ENCODE measurements at places on chromosomes 3 and 15.
A peak's percentile ranks its signal among the peaks of the same experiment; 100 is the strongest.

DNA sequence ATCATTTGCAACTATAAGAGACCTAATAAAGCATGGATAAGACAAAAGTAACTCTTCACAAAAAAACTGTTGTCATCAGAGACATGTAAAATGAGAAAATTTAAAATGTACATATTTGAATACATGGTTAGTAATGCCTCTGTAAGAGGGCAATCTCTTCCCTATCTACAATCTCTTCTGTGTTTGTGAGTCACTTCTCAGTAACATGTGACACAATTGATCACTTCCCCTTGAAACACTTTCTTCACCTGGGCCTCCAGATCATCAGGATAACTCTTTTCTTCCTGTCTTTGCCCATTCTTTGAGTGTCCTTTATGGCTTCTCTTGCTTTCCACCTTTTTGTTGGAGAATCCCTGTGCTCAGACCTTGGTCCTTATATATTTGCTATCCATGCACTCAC, 50.4 kb downstream of the TFDP2 start:
- no peak overlapping the region for H3K27ac ChIP-seq
- H3K4me3 ChIP-seq: no peak overlapping the region
- no peaks in the 10 kb centered on the region for H3K36me3 ChIP-seq
- no peaks in the 10 kb centered on the region for H3K27me3 ChIP-seq
- H3K4me1 ChIP-seq: no peaks in the 10 kb centered on the region

GRCh38 chr3:183142199-183142598, 20.3 kb downstream of the LAMP3 start:
- no peak overlapping the region for H3K4me3 ChIP-seq
- no peaks in the 10 kb centered on the region for H3K27me3 ChIP-seq
- H3K36me3 ChIP-seq: no peaks in the 10 kb centered on the region
- no peaks in the 10 kb centered on the region for H3K4me1 ChIP-seq

GRCh38 chr3:59813148-59813538, 763.3 kb upstream of the CFAP20DC start:
- no peaks in the 10 kb centered on the region for H3K36me3 ChIP-seq
- H3K4me3 ChIP-seq: no peak overlapping the region
- no peak overlapping the region for H3K27ac ChIP-seq
- H3K4me1 ChIP-seq: no peaks in the 10 kb centered on the region

GRCh38 chr3:73465926-73466325, 158.8 kb downstream of the PDZRN3 start:
- no peaks in the 10 kb centered on the region for H3K4me1 ChIP-seq
- no peak overlapping the region for H3K4me3 ChIP-seq
- DNase-seq: no peak

GRCh38 chr15:64009798-64010261, 36.5 kb downstream of the DAPK2 start:
- H3K4me1 ChIP-seq: peaks cover 24% of the 10 kb centered on the region
- no peak overlapping the region for H3K4me3 ChIP-seq
- no peak overlapping the region for H3K27ac ChIP-seq
- peak; percentile 8 for DNase-seq
- H3K36me3 ChIP-seq: no peaks in the 10 kb centered on the region

- no peaks in the 10 kb centered on the region for H3K36me3 ChIP-seq
- H3K4me3 ChIP-seq: no peak overlapping the region
These were observed 750.6 kb downstream of the CADM2 start for GRCh38 chr3:85709346-85709892.

- no peak overlapping the region for H3K27ac ChIP-seq
- no peak overlapping the region for H3K4me3 ChIP-seq
- H3K4me1 ChIP-seq: no peaks in the 10 kb centered on the region
- no peaks in the 10 kb centered on the region for H3K36me3 ChIP-seq
- DNase-seq: no peak
- H3K27me3 ChIP-seq: no peaks in the 10 kb centered on the region
These were observed 137.0 kb downstream of the DNAJB8 start for GRCh38 chr3:128329491-128330213.

DNA sequence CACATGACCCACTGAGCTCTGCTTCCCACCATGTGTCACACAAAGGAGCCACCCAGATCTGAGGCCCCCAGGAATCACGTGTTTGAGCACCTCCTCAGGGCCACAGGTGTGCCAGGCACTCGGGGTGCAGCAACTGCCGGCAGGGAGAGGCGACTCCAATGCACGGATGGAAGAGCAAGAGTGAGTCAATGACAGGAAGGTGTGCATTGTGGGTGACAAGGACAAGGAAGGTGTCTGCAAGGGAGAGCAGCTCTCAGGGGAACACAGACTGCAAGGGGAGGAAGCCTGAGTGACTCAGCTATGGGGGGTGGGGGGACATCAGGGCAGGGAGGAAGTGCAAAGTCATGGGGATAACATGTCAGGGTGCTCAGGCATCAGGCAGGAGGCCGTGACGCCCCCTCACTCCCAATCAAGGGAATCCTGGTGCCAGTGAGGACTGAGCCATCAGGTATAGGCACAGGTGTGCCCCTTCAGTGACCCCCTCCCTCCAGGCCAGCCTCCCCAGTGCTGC, 67.4 kb downstream of the NUP210 start:
- H3K27me3 ChIP-seq: no peaks in the 10 kb centered on the region
- H3K4me1 ChIP-seq: peaks cover 28% of the 10 kb centered on the region
- peaks cover 13% of the 10 kb centered on the region for H3K36me3 ChIP-seq
- no peak for DNase-seq
- no peak overlapping the region for H3K4me3 ChIP-seq

GRCh38 chr15:47795864-47796263, 78.6 kb downstream of the SEMA6D start:
- H3K36me3 ChIP-seq: no peaks in the 10 kb centered on the region
- H3K27ac ChIP-seq: no peak overlapping the region
- no peaks in the 10 kb centered on the region for H3K4me1 ChIP-seq
- H3K4me3 ChIP-seq: no peak overlapping the region
- no peak for DNase-seq
- H3K27me3 ChIP-seq: no peaks in the 10 kb centered on the region

DNA sequence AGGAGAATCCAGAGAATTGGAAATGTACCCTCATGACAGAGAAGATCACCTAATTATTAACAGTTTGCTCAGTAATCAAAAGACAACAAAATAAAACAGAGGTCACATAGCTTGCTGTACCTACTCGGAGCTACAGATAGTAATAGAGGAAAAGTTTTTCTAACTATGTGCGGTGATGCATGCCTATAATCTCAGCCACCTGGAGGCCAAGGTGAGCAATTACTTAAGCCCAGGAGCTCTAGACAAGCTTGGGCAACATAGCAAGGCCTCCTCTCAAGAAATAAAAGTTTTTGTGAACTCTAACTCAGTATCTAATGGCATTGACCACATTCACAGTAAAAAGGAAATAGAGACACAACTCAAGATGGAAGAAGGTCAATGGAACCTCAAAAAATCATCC, 243.6 kb downstream of the ATP8B4 start:
- H3K4me1 ChIP-seq: no peaks in the 10 kb centered on the region
- no peak overlapping the region for H3K27ac ChIP-seq
- DNase-seq: no peak
- H3K4me3 ChIP-seq: no peak overlapping the region

- peaks cover 18% of the 10 kb centered on the region for H3K36me3 ChIP-seq
- no peaks in the 10 kb centered on the region for H3K27me3 ChIP-seq
- H3K4me1 ChIP-seq: no peaks in the 10 kb centered on the region
- no peak overlapping the region for H3K27ac ChIP-seq
These were observed 43.5 kb upstream of the SLC22A13 start for GRCh38 chr3:38222032-38222634.

GRCh38 chr3:61531528-61531927, 29.8 kb upstream of the PTPRG start:
- no peak overlapping the region for H3K27ac ChIP-seq
- no peaks in the 10 kb centered on the region for H3K4me1 ChIP-seq
- H3K36me3 ChIP-seq: no peaks in the 10 kb centered on the region
- H3K4me3 ChIP-seq: no peak overlapping the region
- no peak for DNase-seq
- H3K27me3 ChIP-seq: no peaks in the 10 kb centered on the region

DNA sequence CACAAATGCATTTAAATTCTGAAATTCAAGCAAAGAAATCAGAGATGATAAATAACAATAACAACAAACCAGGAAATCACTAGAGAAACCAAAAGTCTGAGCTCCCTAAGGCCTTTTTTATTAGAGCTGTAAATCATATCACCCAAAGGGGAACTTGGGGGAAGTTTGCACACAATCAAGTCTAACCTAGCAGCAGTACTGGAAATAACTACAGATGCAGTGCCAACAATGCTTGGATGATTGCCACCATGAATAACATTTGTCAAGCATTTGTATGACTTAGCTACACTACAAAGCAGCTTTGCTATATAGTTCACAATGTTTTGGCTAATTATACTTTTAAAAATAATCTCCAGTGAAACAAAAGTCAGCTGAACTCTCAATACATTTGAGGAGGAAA, 27.8 kb downstream of the SHQ1 start:
- H3K4me3 ChIP-seq: no peak overlapping the region
- peaks cover 25% of the 10 kb centered on the region for H3K4me1 ChIP-seq
- DNase-seq: no peak
- H3K27me3 ChIP-seq: no peaks in the 10 kb centered on the region
- H3K36me3 ChIP-seq: peaks cover 9% of the 10 kb centered on the region

GRCh38 chr3:139447486-139447885, 28.8 kb downstream of the RBP2 start:
- H3K4me3 ChIP-seq: no peak overlapping the region
- no peaks in the 10 kb centered on the region for H3K27me3 ChIP-seq
- no peak for DNase-seq
- no peaks in the 10 kb centered on the region for H3K4me1 ChIP-seq
- no peak overlapping the region for H3K27ac ChIP-seq

GRCh38 chr3:148319161-148319915, 378.4 kb upstream of the AGTR1 start:
- H3K36me3 ChIP-seq: no peaks in the 10 kb centered on the region
- no peak overlapping the region for H3K27ac ChIP-seq
- H3K27me3 ChIP-seq: no peaks in the 10 kb centered on the region

DNA sequence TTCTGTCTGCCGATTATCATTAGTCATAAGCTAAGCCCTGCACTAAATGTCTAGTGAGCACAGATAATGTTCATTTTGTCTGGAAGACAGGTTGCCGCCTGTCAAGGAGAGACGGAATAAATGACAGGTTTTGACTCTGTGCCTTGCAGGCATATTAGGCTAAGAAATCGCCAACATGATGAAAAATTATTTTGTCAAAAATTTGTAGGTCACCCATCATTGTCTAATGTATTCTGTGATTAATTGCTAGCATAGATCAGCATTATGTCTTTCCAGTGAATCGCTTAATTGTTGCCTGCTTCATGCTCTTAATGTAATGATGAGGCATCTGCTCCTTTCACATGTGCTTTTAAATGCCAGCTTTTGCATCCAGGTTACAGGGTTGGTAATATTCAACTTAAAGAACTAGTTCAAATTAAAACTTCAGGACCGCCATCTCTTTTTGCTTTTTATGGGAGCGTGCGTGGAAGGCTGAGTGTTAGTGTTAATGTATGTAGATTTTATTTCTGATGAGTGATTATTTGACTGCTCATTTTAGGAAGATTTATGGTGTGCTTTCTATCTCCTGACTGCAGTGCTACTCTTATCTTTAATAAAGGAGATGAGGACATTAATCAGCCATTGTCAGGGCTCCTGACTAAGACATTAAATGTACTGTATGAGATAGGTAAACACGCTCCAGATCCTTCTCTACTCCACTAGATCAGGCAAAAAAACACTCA, 120.8 kb upstream of the MEIS2 start:
- H3K27ac ChIP-seq: no peak overlapping the region
- no peaks in the 10 kb centered on the region for H3K27me3 ChIP-seq
- H3K4me3 ChIP-seq: no peak overlapping the region
- H3K4me1 ChIP-seq: no peaks in the 10 kb centered on the region

DNA sequence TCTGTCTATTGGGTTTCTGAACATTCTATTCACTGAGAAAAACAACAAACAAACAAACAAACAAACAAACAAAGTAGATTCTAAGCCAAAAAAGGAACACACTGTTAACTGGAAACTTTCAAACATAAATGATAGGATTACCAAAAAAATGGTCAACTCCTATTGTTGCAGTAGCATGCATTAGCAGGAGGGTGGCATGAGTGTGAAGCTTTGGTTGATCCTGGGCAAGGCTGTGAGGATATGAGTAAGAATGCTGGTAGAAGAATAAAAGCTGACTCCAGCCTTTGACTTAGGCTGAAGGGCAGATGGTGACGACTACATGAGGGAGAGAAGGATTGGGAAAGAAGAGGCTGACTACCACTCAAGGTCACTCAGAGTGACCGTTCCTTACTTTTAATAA, 810.3 kb downstream of the VGLL3 start:
- DNase-seq: no peak
- H3K4me1 ChIP-seq: no peaks in the 10 kb centered on the region
- H3K36me3 ChIP-seq: no peaks in the 10 kb centered on the region
- H3K27ac ChIP-seq: no peak overlapping the region

DNA sequence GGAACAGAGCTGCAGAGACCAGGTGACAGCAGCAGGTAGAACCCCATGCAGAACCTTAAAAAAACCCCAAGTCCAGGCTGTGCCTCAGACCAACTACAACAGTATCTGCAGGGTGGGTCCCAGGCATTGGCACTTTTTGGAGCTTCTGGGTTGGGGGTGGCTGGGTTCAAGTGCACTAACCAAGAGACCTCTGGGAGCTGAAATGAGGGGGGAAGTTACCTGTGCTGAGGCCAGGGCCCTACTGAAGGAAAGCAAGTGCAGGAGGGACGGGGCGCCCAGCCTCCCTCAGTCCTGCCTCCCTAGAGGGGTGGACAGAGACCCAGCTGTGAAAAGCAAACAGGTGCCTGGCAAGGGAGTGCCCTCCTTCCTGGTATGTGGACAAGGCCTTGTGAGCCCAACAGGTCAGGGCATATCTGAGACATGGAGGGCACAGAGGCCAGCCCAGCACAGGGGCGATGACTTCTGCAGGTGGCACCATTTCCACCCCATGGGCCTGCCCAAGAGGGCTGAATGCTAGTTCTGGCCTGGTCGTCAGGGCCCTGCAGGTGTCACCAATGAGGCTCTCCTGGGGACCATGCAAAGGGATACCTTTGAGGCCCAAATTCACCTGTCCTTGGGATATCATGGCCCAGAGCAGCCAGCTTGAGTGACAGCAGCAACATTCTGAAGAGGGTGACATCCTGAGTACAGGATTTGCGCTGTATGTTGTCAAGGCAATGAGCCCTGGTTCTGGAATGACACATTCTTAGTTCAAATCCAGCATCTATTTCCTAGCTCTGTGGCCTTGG, 18.7 kb downstream of the CTSH start:
- H3K4me1 ChIP-seq: no peaks in the 10 kb centered on the region
- H3K27me3 ChIP-seq: no peaks in the 10 kb centered on the region
- no peak for DNase-seq
- no peak overlapping the region for H3K4me3 ChIP-seq
- H3K27ac ChIP-seq: no peak overlapping the region

Measured in naive thymus-derived CD4-positive, alpha-beta T cell (primary cell).